ENCODE measurements at places on chromosomes 7 and 10. TPM values are rescaled to one million over a fixed set of nuclear protein-coding genes. Genes with fewer than 3 reads are reported as not detected.

Gene VSTM4
- 0.23 TPM for total RNA-seq

GRCh38 chr7:133501771-133502170 lies 248.9 kb downstream of the EXOC4 start:
- no peak overlapping the region for H3K4me3 ChIP-seq
- H3K27me3 ChIP-seq = no peaks in the 10 kb centered on the region
- no peaks in the 10 kb centered on the region for H3K4me1 ChIP-seq
- H3K27ac ChIP-seq = no peak overlapping the region

DNA sequence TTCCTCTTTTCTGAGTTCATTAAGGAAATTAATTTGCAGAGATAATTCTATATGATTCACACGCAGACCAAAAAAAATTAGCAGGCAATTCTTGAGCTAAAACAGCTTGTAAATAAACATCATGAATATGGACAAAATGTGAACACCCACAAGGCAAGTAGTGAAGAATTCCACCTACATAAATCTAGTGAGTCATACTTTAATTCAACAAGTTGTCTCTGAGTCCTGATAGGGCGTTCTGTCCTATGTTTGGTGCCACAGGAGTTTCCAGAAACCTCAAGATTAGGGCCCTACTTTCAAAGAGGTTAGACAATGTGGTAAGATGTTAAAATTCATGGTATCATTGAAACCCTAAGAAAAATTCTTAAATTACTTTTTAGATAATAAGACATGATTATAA lies 122.3 kb downstream of the SGMS1 start:
- H3K4me1 ChIP-seq = peaks cover 24% of the 10 kb centered on the region
- no peak overlapping the region for H3K4me3 ChIP-seq
- no peaks in the 10 kb centered on the region for H3K36me3 ChIP-seq
- H3K27ac ChIP-seq = no peak overlapping the region
- H3K27me3 ChIP-seq = no peaks in the 10 kb centered on the region

Gene DNAJB6
- total RNA-seq = 308 TPM

DNA sequence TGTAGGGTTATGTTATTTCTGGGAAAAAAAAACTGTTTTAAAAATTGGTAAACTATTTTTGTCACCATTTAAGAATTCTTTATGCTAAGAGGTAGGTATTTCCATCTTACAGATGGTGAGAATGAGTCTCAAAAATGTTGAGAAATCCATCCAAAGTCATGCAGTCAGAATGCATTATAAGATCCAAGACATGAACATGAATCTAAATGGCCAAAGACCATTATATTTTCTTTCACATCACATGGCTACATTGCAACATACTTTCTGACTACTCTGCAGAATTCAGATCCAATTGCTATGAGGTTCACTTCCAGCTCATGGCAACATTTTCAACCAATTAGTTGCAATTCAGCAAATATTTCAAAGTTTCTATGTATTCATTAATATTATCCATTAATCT lies 181.2 kb downstream of the TWIST1 start:
- H3K4me3 ChIP-seq = no peak overlapping the region
- DNase-seq = no peak
- H3K27me3 ChIP-seq = no peaks in the 10 kb centered on the region
- peaks cover 17% of the 10 kb centered on the region for H3K4me1 ChIP-seq
- H3K36me3 ChIP-seq = no peaks in the 10 kb centered on the region
- no peak overlapping the region for H3K27ac ChIP-seq

DNA sequence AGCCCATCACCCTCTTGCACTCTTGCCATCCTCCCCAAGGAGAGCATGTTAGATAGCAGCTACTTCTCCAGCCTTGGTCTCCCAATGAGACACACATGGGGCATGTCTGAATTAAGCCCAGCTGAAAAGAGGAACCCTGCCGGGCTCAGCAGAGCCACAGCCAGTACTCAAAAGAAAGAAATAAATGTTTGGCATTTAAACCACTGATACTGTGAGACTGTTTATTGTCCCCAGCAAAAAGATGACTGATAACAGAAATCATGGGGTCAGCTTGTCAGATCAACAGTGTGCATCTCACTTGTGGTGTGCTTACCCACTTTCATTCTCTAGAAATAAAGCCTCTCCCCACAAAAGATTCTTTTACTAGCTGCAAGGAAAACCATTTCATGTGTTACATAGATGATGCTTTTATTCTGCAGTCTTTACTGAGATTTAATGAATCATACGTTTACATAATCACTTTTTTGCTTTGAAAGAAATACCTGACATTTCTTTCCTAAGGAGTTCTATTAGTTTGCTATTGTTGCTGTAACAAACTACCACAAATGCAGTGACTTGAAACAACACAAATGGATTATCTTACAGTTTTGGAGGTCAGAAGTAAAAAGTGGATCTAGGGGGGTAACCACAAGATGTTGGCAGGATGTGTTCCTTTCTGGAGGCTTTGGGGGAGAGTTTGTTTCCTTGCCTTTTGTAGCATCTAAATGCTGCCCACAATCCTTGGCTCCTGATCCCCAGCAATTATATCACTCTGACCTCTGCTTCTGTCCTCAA lies 20.9 kb downstream of the ANKRD7 start:
- H3K36me3 ChIP-seq = no peaks in the 10 kb centered on the region
- no peaks in the 10 kb centered on the region for H3K4me1 ChIP-seq
- no peak overlapping the region for H3K27ac ChIP-seq
- no peaks in the 10 kb centered on the region for H3K27me3 ChIP-seq
- DNase-seq = no peak

DNA sequence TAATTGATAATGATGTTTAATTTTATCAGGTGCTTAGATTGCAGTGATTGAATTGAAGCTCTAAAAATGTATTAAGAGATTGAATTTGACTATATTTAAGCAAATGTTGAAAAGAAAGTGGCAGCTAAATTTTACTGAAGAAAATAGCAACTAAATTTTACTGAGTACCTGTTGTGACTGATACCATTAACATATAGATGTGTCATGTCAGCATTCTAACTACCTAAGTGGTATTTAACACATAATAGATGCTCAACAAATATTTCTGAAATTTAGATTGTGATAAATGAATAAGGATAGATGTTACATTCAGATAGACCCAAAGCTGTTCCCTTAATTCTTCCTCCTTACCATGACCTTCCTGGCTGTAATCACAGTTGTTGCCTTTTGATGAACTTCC lies 350.9 kb upstream of the VWC2 start:
- H3K27ac ChIP-seq = no peak overlapping the region
- no peaks in the 10 kb centered on the region for H3K4me1 ChIP-seq
- H3K4me3 ChIP-seq = no peak overlapping the region
- H3K27me3 ChIP-seq = no peaks in the 10 kb centered on the region
- H3K36me3 ChIP-seq = no peaks in the 10 kb centered on the region

Gene FAM131B
- total RNA-seq = 28.8 TPM

GRCh38 chr7:78521961-78522360 lies 723.4 kb downstream of the PHTF2 start:
- no peak for DNase-seq
- no peaks in the 10 kb centered on the region for H3K27me3 ChIP-seq
- no peak overlapping the region for H3K4me3 ChIP-seq
- no peaks in the 10 kb centered on the region for H3K36me3 ChIP-seq

GRCh38 chr7:69436946-69437345 lies 161.3 kb upstream of the AUTS2 start:
- DNase-seq = no peak
- H3K27me3 ChIP-seq = no peaks in the 10 kb centered on the region
- no peaks in the 10 kb centered on the region for H3K36me3 ChIP-seq
- H3K4me1 ChIP-seq = no peaks in the 10 kb centered on the region
- H3K27ac ChIP-seq = no peak overlapping the region

DNA sequence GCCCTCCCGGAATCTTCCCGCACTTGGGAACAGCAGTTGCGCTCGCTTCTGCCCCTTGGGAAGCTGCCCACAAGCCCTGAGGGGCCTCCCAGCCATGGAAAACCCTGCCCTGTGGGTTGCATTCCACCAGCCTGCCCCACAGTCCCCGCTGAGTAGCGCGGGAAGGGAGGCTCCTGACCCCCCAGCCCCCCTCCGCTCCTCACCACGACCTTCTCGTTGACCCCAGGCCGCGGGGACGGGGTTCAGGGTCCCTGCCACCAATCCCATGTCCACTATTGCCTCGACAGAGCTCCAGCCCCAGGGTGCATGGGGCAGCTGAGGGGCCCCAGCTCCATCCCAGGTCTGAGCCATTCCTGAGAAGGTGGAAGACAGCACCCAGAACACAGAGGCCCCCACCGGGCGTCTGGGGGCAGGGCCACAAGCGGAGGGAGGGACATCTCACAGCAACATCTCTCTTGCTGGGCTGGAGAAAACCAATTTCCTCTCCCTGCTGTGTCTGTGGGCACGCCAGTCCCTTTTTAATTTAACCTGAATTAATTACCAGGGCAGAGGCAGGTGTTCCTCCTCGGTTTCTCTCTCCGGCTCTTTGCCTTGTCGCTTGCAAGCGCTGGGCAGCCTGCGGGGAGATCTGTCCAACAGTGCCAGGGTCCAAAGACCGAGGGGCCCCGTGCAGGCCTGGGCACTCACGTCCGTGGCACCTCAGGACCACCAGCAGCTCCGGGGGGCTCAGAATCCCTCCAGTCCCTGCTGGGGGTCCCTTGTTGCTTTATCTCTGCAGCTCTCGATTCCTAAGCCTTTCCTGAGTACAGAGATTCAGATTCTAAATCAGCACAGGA lies 57.9 kb downstream of the FOXL3 start:
- no peaks in the 10 kb centered on the region for H3K36me3 ChIP-seq
- no peak overlapping the region for H3K27ac ChIP-seq
- no peak overlapping the region for H3K4me3 ChIP-seq
- H3K27me3 ChIP-seq = no peaks in the 10 kb centered on the region
- H3K4me1 ChIP-seq = no peaks in the 10 kb centered on the region

DNA sequence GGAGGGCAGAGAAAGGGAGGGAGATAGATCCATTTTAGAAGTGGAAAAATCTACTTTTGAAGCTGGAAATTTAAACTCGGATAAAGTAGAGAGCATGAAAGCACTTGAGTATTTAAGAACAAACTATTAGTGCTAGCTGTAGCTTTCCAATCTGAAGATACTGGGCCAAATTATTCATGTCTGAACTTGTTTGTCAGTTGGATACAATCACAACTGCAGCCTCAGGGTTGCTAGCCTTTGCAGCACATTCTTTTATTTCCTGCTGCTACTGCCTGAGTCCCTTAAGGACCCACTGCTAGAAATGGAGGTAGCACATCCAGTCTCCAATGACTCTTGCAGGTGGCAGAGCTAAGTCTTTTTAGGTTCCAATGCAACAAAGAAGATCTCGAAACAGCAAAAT lies 8.3 kb upstream of the SLC25A13 start:
- H3K4me1 ChIP-seq = no peaks in the 10 kb centered on the region
- no peak overlapping the region for H3K4me3 ChIP-seq
- no peaks in the 10 kb centered on the region for H3K27me3 ChIP-seq
- no peaks in the 10 kb centered on the region for H3K36me3 ChIP-seq

- H3K4me1 ChIP-seq = peaks cover 7% of the 10 kb centered on the region
- H3K36me3 ChIP-seq = no peaks in the 10 kb centered on the region
- H3K27me3 ChIP-seq = no peaks in the 10 kb centered on the region
- H3K4me3 ChIP-seq = no peak overlapping the region
- DNase-seq = no peak
- no peak overlapping the region for H3K27ac ChIP-seq
These were observed 157.0 kb upstream of the AGR3 start for GRCh38 chr7:17038783-17039170.

Gene TMEM176B
- total RNA-seq = 0.47 TPM
